ENCODE measurements at places on chromosomes 2 and 18. TPM values are rescaled to one million over a fixed set of nuclear protein-coding genes. Genes with fewer than 3 reads are reported as not detected.

The MAPK4 gene
- total RNA-seq, result not detected

The TDRD15 gene
- not detected for total RNA-seq

The CFAP53 gene
- total RNA-seq, result 0.40 TPM

The NEU2 gene
- not detected for total RNA-seq

The ARMC9 gene
- 5.9 TPM for total RNA-seq

The TFCP2L1 gene
- 0.08 TPM for total RNA-seq

The CDH7 gene
- not detected for total RNA-seq

The SDC1 gene
- 0.33 TPM for total RNA-seq

The STPG4 gene
- not detected for total RNA-seq

The CDK5R2 gene
- not detected for total RNA-seq

The SCTR gene
- not detected for total RNA-seq

The CABYR gene
- 0.37 TPM for total RNA-seq

The ANTXR1 gene
- total RNA-seq, result 0.79 TPM

The ATOH8 gene
- not detected for total RNA-seq

The MOGAT1 gene
- total RNA-seq, result not detected

The DYNAP gene
- not detected for total RNA-seq

The NMUR1 gene
- 0.08 TPM for total RNA-seq

The C1D gene
- total RNA-seq, result 25.1 TPM

The ZDBF2 gene
- 6.5 TPM for total RNA-seq

The TBR1 gene
- total RNA-seq, result not detected
